Activated effector memory CD4-positive, alpha-beta T cell treated with Interleukin-2 at 50 U/mL for 16 hours (primary cell): ENCODE measurements at places on chromosomes 6 and 20.

GRCh38 chr20:3446779-3447178 lies 24.0 kb upstream of the ATRN start:
- DNase-seq, result no peak

GRCh38 chr20:57450419-57450818 lies 59.2 kb downstream of the RBM38 start:
- DNase-seq, result no peak

DNA sequence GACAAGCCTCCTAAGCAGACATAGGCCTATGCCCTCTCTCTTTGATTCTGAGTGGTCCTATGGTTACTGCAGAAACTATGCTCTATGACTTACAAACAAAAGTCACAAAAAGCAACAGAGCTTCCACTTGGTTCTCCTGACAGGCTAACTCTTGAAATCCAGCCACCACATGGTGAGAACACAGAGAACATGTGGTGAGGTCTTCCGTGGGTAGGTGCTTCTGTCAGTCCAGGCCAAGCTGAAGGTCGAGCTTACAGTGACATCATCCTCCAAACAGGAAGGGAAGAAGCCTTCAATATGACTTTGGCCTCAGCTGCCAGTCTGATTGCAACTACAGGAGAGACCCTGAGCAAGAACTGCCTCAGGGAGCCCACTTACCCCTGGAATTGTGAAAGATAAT lies 265.5 kb downstream of the TBX18 start:
- DNase-seq, result no peak

DNA sequence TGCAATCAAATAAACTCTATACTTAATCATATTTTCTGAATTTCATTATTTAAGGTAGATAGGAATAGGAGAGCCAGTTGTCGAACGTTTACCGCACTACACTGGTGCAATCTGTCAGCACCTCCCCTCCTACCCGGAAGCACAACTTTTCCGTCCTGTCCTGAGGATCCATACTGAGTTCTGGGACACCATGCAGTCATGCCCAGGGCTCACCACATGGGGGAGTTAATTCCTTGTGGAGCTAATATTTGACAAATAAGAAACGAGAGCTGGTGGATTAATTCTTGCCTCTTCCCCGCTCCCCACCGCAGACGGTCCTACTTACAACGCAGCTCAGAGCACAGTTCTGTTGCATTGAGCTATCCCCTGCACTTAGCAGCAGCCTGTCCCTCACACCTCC lies 107.7 kb upstream of the RALGAPA2 start:
- no peak for DNase-seq

DNA sequence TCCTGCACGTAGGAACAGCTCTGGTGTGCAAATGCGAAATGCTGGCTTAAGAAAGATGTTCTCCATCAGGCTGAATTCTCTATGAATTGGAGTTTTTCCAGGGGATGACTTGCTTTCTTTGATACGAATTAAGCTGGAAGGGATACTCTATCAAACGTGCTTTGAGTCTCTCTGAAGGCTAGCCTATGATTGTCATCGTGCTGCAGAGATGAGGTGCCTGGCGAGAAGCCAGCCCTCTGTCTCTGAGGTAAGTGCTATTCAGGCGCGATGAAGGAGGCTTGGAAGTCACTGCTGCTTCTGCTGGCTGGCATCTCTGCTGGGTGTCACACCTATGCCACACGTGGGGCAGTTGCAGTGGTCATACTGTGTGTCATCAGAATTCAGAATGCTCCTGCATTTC lies 223.7 kb downstream of the TAF4 start:
- DNase-seq, result no peak
